ENCODE measurements at places on chromosomes 2 and 18.

DNA sequence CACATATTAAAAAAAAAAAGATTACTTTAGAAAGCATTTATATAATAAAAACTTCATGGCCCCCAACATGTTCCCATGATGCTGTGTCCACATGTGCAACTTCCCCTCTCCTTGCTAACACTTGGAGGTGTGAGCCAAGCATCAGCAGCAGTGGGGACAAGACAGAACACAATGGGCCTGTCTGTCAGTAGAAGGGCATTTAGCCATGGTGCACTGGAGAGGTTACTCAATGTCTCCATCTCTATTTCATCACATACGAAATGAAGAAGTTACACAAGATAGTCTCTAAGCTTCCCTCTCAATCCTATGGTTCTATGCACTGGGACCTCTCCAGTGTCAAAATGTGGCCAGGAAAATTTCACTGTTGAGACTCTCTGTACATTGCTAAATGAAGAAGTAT is 2.5 kb downstream of the VIT start:
- no peak for DNase-seq

GRCh38 chr2:148273158-148273691 is 252.3 kb downstream of the MBD5 start:
- no peak for DNase-seq

DNA sequence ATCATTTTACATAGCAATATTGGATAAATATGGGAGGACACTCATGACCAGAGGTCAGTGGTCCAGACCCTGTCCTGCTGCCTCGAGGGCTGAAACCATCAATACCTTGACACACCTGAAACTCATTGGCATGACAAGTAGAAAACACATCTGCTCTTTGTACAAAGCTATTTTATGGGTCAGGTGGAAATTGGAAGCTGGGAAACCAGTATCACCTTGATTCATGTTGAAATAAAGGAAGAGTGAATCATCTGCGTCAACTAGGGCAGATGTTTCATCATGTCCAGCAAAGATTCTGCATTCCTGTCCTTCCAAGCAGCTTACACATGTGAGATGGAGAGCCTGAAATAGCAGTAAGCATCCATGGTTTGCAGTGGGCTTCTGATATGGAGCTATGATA is 80.0 kb upstream of the ERBB4 start:
- no peak for DNase-seq

- DNase-seq, result no peak
Measured at GRCh38 chr2:184053326-184053725, 545.0 kb upstream of the ZNF804A start.

DNA sequence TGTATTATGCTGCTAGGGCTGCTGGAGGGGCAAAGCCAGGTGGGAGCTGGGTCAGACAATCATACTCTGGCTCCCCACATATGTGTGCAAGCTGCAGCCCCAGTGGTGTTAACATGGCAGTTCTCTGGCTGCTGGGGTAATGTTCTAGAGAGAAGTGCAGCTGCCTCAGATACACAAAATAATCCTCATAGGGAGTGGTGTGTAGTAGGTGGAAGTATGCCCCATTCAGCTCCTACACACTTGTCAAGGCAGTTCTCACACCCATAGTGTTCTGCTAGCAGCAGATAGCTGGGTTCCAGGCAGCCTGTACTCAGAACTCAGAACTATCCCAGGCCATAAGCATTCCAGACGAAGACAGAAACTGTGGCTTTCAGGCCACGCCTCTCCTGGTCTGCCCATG is 87.9 kb upstream of the NT5C1B start:
- no peak for DNase-seq

DNA sequence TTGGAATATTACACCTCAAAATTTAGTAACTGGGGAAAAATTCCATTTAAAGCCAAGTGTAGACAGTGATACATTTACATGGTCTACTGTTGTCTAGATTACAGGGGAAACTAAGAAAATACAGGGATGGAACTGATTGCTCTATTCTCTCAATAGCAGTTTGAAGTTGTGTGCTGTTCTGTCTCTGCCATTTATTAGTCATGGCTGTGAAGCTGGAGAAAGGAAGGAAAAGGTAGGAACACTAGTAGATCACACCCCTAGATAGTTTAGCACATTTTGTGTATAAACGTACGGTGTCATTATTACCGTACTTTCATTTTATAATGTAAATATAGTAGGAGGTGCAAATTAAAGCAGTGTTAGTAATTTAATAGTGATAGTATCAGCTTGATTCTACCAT is 170.5 kb downstream of the PHLPP1 start:
- no peak for DNase-seq

- no peak for DNase-seq
Measured at GRCh38 chr2:145543155-145543554, 1023.2 kb upstream of the ZEB2 start.

DNA sequence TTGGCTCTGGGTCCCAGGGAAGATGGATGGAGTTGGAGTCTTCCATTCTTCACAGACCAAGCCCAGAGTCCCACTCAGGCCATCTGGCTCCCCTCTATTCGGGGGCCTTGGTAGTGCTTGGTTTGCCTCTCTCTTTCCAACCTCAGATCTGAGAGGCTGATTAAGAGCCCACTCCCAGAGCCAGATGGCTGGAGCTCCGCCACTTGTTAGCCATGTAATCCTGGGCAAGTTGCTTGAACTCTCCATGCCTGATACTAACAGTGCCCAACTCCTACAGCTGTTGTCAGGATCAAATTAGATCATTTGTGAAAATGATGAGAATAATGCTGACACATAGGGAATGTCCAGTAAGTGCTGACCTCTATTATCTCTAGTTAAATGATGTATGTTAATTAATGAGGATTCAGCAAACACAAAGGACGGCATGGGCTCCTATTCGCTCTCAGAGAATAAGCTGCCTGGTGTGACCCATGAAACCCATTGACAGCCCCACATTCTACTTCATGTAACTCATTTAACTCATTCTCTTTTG is 46.6 kb upstream of the SLC14A1 start:
- no peak for DNase-seq

DNA sequence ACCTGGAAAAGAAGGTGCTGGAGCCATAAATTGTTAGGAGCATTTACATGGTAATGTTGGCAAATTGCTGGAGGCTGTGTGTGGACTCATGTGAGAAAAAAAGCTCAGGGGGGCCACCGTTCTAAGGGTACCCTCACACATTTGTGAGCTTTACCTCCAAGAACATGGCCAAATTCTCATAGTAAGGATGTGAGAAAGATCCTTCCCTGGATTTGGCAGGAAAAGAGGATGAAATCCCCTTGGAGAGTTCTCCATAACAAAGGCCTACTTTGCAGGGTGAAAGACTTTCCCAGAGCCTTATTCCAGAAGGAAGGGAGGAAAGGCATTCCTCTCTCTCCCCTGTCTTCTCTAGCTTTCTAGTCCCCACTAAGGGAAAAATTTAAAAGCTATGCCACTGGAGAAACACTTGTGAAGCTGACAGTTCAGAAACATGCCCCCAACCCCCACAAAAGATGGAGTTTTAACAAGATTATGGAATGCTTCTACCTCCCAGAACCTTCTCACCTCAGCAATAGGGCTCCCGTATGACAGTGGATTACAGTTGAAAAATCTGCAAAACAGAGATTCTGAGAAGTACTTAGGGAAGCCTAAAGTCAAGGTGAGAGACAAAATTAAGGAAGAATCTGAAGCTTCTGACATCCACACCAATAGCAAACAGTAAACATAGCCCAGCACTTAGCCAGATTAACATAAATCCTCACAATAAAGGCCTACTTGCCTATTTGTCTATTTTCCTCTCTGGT is 20.2 kb upstream of the ERMN start:
- DNase-seq, result no peak

DNA sequence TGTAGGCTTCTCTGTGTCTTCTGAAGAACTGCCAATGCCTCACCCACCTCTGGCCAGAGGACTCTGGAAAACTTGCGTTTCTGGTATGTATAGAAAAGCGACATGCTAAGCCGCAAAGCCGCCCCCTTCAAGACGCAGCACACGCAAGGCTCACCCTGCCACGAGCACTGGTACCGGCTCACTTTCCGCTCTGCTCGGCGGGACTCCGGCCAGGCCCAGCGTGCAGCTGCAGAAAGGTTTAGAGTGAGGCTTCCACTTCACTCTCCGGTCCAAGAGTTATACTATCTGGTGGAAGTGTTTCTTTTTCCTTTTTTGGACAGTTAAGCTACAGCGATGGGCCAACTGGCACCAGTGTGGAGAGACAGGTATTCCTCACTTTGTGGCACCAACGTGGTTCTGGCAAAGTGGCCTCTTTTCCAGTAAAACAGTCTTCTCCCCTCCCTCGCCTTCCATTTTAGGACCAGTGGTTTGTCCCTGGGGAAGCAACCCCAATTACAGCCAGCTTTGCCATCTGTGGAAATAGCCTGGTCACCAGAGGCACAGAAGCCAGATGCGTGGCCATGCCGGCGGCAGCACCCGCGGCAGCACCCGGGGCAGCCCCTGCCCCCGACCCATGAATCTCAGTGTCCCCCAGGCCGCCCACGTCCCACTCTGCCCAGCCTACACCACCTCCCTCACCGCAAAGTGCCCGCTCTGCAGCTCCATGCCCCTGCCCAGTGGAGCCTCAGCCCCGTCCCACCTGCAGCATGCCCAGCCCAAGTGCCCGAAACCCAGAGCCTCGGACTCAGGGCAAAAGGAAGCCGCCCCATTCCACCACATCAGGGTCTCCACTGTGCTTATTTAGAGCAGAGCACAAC is 91.6 kb upstream of the CTDP1 start:
- no peak for DNase-seq

Measured in substantia nigra (tissue), 51 donors.